ENCODE measurements at places on chromosomes 2 and 18.
A peak's percentile ranks its signal among the peaks of the same experiment; 100 is the strongest.

DNA sequence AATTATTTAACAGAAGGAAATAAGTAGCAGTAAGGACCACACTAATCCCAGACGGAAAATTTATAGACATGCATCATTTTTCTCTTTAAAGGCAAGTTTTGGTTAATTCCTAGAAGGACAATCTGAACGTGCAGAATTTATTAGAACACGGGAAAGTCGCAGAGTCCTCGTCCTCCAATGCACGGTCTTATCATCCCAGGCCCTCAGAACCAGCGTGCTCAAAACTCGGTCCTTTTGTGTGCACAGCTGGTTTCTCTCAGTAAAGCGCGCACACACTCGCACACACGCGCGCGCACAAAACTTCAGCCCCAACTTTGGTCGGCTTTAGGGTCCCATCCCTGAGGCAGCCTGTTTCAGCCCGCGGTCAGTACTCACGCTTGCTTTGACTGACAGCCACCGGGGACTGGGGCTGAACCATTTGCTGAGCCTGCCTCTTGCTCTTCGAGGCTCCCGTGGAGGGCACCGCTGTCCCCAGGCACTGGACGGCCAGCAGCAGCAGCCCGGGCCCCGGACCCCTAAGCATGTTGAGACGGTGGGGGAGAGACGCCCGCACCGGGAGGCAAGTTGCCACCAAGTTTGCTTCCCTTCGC lies 493 bp downstream of the FN1 start:
- DNase-seq, result no peak

DNA sequence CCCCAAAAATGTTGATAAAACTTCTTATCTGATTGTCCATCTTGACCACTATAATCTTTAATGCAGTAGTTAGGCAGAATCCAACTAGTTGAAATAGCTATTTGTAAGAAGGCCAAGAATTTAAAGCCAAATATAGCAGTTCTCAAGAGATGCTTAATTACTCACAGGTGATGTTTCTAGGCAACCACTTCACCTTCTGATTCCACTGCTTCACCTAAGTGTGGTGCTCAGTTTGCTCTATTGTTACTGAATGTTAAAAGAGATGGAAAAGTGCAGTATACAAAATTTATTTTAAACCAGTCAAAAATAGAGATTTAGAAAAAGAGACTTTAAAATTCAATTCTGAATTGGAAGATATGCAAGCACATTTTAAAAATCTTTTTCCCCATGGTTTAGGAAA lies 539.4 kb downstream of the ZNF804A start:
- no peak for DNase-seq

DNA sequence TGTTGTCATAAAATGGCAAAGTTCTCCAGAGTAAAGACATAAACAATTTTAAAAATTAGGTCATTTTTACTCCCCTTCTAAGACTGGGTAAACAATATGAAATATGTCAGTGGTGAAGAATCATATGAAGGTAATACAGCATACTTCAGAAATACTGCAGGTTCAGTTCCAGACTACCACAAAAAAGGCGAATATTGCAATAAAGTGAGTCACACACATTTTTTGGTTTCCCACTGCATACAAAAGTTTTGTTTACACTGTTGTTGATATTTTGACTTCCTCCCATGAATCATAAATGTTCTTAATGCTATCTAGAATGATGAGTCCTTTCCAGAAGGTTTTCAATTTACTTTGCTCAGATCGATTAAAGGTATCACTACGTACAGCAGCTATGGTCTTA lies 73.5 kb downstream of the SMC6 start:
- DNase-seq, result no peak

DNA sequence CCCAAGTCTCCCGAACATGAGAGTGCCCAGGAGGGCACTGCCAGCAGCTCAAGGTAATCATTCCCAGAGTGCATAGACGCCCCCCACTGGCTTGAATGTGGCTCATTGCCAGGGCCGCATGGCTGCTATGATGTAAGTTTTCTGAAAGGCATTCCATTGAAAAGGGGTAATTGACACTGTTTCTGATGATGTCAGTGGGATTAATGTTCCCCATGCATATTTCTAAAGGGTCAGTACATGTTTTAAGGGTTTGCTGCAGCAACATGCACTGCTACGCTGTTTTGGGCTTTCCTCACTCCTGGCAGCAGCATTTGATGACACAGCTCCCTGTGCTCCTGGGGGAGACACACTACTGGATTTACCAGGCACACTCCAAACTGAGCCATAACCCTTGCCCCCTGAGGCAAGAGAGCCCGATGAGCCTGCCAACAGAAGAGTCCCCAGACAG lies 36.7 kb downstream of the KIAA2012 start:
- DNase-seq, result peak; percentile 69

- DNase-seq, result no peak
These were observed 247.3 kb upstream of the SP5 start for GRCh38 chr2:170467568-170468422.

- no peak for DNase-seq
These were observed 476.1 kb downstream of the LPIN1 start for GRCh38 chr2:12222554-12222953.

GRCh38 chr2:63589148-63589958 lies 590 bp downstream of the MDH1 start:
- no peak for DNase-seq

DNA sequence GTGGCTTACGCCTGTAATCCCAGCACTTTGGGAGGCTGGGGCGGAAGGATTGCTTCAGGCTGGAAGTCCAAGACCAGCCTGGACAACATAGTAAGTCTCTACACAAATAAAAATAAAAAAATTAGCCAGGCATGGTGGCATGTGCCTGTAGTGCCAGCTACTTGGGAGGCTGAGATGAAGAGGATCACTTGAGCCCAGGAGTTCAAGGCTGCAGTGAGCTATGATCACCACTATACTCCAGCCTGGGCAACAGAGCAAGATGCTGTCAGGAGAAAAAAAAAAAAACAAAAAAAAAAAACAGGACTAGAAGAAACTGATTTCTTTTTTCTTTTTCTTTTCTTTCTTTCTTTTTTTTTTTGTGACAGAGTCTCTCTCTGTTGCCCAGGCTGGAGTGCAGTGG lies 13.6 kb downstream of the SPDYA start:
- no peak for DNase-seq

GRCh38 chr2:27152796-27153464 lies 4.1 kb downstream of the TCF23 start:
- DNase-seq, result no peak

DNA sequence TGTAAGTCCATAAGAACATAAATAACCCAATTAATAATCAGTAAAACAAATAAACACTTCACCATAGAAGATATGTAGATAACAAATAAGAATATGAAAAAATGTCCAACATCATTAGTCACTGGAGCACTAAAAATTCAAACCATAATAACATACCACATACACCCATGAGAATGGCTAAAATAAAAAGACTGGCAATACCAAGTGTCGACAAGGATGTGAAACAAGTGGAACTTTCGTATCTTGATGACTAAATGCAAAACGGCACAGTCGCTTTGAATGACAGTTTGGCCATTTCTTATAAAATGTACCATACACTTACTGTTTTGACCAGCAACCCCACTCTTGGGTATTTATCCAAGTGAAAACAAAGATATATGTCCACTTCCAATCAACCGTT lies 26.8 kb downstream of the ANKMY1 start:
- DNase-seq, result no peak

GRCh38 chr2:1976112-1976511 lies 231.8 kb upstream of the PXDN start:
- DNase-seq, result no peak

DNA sequence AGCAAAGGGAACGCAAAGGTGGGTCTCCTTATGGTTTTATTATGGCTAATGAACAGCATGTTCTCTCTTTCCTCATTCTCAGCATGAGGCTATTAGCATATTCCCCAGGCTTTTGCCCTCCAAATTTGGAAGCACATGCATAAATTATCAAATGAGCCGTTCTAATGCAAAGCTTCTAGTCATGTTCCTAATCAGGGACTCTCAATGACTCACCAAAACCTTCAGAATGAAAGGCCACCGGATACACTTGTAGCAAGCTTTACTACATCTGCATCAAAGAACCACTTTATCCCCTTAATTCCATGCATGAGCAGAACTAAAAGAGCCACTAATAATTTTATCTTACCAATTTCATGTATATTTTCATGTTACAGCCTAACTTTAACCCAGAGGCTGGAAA lies 310.5 kb downstream of the LRATD1 start:
- no peak for DNase-seq

GRCh38 chr2:22536133-22536532 lies 848.8 kb upstream of the KLHL29 start:
- DNase-seq, result no peak

DNA sequence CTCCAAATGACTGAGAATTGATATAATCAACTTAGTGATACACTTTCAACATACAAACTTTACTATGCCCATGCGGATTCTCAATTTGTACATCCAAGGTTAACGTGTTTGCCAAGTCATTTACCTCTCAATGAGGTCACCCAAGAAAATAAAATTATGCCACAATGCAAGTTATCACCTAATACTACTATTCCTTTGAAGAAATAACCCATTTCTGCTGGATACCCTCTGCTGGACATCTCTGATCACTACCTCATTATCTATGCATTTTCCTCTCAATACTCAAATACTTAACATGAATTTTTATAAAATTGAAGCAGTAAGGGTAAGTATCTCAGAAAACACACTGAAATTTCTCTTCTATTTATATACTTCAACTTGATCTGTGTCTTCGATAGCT lies 12.7 kb downstream of the HNRNPLL start:
- DNase-seq, result no peak

- no peak for DNase-seq
These were observed 477 bp upstream of the WDCP start for GRCh38 chr2:24047703-24048033.

- no peak for DNase-seq
These were observed 3.7 kb upstream of the TGFA start for GRCh38 chr2:70557171-70557838.

- DNase-seq, result no peak
These were observed 5.0 kb downstream of the ARL4C start for GRCh38 chr2:234491897-234492296.

GRCh38 chr2:183024339-183025095 lies 13.7 kb downstream of the NCKAP1 start:
- DNase-seq, result no peak

- DNase-seq, result peak; percentile 78
These were observed 1202.5 kb downstream of the DSC3 start for GRCh38 chr18:29840089-29840488.

DNA sequence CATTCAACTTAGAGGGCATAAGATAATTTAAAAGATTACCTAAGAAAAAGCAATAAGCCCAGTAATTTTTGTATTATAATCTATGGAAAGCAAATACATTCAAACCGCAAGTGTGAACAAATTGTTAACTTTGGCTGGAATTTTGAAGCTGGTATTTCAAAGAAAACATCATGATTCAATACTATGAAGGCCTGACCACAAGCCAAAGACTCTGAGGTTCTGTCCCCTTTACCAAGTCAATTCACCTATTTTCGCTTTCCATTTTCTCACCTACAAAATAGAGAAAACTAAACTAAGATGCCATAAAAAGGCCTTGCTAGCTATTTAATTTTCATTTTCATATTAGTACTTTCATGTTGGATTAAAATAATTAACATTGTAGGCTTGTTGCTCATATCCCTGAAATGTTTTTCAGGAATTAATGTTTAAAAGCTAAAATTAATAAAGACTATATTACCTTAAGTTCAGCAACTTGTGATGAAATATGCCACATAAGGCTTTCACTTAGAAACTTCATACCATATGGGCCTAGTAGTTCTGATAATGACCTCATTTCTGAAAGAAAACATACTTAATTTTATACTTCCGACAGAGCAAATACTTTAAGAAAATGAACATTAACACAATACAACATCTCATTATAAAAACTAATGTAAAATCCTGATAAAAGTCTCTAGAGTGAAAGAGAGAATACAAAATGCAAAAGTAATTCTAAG lies 85.7 kb upstream of the FRZB start:
- peak; percentile 81 for DNase-seq

DNA sequence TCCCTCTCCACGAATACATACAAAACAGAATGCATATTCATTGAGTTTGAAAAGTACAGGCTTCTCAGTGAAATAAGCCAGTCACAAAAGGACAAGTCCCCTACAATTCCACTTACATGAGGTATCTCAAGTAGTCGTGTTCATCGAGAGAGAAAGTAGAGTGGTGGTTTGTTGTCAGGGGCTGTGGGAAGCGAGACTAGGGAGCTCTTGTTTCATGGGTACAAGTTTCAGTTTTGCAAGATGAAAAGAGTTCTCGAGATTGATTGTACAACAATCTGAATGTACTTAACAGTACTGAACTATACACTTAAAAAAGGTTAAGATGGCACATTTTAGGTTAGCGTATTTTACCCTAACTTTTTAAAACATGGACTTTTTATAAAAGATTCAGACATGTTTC lies 71.5 kb upstream of the TTC39C start:
- no peak for DNase-seq

DNA sequence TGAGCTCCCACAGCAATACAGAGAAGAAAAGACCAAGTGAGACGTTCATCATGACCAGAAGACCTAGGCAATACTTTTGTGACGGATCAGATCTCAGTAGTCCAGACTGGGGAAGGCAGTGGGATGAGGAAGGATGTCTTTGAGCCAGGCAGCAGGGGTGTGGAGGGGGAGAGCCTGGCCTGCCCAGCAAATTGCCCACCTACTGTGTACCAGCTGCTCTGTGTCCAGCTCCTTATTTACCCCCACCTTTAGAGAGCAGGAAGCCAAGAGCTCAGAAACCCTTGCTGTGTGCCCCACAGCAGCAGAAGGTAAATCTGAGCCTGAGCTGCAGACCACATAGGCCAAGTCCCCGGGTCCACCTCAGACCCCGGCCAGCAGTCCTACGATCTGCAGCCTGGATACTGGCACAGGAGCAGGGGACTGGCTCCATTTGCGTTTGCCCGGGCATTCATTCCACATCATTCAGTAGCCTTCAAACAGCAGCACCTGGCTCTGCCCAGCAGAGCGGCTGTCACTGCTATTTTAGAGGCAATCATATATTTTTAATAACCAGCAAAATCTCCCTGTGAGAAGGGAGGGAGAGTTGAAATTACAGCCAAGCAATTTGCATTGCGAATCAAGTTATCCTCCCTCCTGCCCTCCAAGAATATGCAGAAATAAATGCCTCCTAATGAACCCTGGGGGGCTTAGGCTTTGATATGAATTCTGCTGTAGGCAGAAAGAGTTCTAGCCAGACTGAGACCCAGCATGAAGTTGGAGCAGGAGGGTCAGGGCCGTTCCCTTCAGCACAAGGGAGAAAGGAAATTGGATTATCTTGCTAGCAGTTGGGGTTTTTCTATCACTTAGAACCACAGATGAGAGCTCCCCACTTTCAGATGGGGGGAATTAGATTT lies 110.0 kb upstream of the FZD7 start:
- DNase-seq, result no peak

DNA sequence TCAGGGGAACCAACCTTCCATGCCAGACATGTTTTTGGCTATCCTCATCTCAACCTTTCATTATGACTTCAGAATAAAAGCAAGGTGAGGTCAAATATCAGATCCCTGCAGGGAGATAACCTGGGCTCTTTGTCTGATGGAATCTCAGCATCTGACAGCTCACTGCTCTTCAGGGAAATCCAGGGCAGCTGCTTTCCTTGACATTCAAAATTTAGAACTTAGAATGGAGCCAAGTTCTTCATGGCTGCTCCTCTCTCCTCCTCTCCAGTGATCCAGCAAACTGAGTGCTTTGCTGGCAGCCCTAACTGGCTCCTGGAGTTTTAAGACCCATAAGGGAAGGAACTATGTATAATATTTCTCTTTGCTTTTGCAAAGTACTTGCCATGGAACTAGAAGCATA lies 716.3 kb downstream of the TSN start:
- DNase-seq, result no peak
